ENCODE measurements at places on chromosomes 16 and 17. TPM values are rescaled to one million over a fixed set of nuclear protein-coding genes. Genes with fewer than 3 reads are reported as not detected.

GRCh38 chr16:46687486-46687885 lies 1.5 kb downstream of the VPS35 start:
- DNase-seq: no peak

DNA sequence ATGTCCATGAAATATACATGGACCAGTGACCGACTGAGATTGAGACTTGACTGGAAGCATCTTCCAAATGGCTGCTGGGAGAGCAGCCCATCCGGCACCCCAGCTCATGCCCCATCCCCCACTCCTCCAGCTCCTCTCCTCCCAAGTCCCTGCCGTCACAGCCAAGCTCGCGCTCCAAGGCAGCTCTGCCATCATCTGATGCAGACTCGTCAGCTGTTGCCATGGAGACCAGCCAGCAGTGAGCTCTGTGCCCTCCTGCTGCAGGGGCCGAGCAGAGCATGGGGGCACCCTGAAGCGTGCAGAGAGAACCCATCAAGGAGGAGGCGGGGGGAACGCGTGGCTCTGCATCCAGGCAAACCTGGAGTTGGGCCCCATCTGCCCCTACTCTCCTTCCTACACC lies 74.5 kb upstream of the TNRC6C start:
- DNase-seq: no peak

The TMIGD1 gene
- not detected for total RNA-seq

The SPIRE2 gene
- total RNA-seq: 1.2 TPM

The GRAPL gene
- total RNA-seq: 7.3 TPM

Measured in pulmonary artery endothelial cell (primary cell).